Right cardiac atrium (tissue), 5 donors: ENCODE measurements at places on chromosomes 7 and 10.

DNA sequence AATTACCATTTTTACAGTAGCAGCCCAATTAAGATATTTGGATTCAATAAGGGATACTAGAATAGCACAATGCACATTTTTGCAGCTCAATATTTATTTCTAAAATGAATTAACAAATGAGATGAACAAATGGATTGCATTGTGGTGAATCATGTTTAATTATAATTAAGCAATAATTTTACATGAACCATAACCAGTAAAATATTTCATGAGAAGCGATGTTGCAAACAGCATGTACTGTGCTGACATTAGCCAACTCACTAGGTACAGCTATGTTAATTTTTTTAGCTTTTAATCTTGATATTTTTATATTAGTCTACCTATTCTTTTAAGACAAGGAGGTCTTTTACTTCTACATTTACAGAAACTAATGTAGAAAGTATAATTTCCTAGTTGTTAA, 399.1 kb upstream of the AKR1E2 start:
- no peak for DNase-seq

DNA sequence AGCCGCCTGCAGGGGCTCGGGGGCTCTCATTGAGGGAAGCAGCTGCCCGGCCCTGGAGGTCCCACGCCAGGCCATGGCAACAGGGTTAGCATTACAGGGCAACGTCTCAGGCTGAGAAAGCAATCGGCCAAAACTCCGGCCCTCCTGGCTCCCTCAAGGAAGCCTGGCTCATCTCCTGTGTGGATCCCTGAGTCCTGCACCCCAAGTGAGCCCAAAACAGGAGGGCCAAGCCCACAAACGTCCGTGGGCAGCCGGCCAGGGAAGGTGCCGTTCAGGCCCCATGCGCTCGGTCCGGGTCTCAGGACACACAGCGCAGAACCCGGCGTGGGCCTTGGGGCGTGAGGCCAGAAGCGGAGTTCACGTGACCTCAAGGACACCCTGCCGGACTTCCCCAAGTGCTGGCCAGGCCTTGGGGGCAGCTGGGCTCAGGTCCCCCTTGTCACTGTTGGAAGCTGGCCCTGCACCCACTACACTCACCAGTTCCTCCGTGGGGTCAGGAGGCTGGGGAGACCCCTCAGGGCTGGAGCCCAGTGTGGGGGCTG, 8.0 kb upstream of the PWWP2B start:
- peak; percentile 81 for DNase-seq

DNA sequence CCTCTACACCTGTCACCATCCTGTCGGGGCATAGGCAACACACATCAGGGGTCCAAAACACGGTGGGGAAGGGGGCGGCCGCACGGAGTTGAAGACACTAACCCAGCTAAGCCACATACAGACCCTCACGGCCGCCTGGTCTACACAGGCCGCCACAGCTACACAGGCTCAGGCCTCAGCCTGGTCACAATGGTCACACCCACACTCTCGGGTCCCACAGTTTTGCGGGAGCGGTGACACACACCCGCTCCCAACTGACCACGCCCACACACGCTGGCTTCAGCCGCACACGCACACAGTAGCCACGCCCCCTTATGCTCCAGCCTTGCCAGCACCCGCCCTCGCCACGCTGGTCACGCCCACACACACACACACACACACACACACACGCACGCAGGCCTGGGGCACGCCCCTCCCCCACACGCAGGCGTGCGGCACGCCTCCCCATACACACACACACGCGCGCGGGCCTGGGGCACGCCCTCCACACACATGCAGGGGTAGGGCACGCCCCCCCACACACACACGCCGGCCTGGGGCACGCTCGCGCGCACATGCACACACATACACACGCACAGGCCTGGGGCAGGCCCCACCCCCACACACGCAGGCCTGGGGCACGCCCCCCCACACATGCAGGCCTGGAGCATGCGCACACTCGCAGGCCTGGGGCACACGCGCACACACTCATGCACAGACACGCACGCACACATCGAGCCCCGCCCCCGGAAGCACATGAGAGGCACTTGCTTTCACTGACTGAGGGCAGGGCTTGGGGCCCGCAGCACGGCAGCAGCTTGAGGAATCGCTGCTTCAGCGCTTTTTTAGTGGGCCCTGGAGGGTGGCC, 12.3 kb upstream of the OGA start:
- DNase-seq, result peak; percentile 95

DNA sequence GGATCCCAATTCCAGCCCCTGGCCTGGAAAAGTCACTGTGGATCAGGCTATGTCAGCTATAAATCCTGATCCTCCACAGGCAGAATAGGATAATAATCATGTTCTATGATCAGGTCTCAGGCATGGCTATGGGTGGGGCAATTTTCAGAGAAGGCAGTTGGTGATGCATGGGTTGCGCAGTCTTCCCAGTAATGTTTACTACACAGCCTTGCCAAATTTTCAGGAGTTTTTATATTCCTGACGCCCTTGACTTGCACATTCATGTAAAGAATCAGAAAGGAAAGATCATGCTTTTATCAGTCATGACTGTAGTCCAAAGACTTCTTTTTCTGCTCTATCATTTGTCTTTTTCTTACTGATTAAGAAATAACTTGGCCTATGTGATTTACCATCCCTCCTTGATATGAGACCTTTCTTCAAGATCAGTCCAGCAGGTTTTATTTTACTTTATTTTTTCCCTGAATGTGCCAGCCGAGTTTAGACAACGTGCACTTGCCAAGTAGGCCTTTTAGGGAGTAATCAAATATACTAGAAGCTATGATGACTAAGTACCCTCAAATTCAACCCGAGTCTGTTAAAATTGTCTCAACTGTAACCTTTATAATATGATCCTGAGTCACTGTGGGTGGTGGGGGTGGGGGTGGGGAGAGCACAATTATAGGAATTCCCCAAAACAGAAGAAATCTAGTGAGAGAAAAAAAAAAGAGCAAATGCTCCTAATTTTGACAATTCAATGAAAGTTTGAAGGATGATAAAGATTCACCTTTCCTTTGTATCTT, 31.9 kb downstream of the ARL4A start:
- DNase-seq, result no peak

DNA sequence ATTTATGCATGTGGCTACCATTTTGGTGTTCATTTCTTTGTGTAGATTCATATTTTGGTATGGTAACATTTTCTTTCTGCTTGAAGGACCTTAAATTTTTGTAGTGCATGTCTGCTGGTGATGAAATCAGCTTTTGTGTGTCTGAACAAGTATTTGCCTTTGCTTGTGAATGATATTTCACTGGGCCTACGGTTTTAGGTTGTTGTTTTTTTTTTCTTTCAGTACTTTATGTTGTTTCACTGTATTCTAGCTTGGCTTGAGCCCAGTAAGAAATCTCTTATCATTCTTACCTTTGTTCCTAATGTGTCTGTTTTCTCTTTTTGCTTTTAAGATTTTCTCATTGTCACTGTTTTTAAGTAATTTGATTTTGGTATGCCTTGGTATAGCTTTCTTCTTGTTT, 31.9 kb downstream of the SAMD8 start:
- no peak for DNase-seq

GRCh38 chr7:101680406-101681145, 51.5 kb upstream of the MYL10 start:
- peak; percentile 54 for DNase-seq

GRCh38 chr7:66348959-66349358, 143.8 kb downstream of the TPST1 start:
- no peak for DNase-seq

DNA sequence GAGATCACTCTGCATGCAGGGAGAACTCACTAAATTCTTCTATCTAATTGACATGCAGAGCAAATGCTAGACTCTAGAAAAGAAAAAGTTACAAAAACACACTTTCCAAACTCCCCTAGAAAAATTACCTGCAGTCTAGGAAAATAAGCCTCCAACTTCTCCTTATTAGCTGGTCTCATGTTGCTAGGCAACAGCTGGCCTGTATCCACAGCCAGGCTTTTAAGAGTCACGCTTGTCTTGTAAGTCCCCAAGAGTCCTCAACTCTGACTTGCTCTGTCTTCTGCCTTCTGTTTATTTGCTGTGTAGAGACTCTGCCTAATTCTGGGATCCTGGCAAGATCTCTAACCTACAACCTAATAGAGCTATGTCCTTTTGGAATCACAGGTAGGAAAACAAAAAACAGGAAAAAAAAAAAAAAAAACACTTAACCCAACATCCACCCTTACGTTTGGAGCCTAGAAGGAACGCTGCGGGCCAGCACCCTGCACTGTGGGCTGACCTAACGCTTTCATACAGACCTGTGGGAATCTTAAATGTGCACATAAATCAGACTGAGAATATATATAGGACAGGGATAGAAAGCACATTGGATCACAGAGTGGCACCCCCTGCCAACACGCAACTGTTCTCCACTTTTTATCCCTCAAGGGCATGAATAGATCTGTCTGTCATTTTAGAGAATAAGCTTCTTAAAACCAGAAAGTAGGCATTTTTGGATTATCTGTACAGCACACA, 117.0 kb upstream of the PTPRZ1 start:
- peak; percentile 23 for DNase-seq

DNA sequence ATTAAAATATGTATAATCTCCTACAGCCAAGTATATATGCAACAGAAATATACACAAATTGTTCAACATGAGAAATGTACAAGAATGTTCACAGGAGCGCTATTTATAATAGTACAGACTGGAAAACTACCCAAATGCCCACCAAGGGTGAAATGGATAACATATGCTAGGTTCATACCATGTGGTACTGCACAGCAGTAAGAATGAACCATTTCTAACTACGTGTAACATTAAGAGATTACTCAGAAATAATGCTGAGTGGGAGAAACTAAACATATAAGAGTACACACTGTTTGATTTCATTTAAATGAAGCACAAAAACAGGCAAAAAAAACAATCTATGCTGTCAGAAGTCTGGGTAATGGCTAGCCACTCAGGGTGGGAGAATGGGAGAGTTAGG, 45.8 kb downstream of the RNLS start:
- DNase-seq, result no peak

GRCh38 chr10:119412244-119413092, 130.1 kb downstream of the RGS10 start:
- peak; percentile 94 for DNase-seq

GRCh38 chr10:28505359-28505959, 27.5 kb upstream of the WAC start:
- DNase-seq, result no peak

- no peak for DNase-seq
Measured at GRCh38 chr10:36465604-36466379, 659.6 kb upstream of the ANKRD30A start.

- no peak for DNase-seq
Measured at GRCh38 chr7:46682836-46683624, 762.0 kb upstream of the IGFBP3 start.

- DNase-seq, result peak; percentile 56
Measured at GRCh38 chr7:256461-256940, 33.5 kb upstream of the FOXL3 start.

DNA sequence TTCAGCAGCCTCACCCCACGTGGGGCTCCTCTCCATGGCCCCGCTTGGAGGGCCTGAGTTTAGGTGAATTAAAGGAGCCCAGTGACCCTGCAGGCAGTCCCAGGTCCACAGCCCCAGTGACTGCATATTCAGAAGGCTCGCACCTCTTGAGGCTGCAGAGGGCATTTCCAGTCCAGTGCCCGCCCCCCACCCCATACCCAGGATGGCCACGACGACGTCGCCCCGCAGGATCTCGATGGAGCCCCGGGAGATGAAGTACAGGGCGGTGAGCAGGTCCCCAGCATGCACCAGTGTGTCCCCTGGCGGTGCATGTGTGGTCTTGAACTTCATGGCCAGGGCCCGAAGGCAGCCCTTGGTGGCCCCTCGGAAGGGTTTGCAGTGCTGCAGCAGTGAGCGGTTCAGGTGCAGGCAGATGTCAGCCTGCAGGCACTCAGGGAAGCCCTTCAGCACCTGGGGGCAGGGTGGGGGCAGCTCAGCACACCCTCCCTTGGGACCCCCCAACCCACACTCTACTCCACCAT, 28.1 kb downstream of the KCNH2 start:
- no peak for DNase-seq

DNA sequence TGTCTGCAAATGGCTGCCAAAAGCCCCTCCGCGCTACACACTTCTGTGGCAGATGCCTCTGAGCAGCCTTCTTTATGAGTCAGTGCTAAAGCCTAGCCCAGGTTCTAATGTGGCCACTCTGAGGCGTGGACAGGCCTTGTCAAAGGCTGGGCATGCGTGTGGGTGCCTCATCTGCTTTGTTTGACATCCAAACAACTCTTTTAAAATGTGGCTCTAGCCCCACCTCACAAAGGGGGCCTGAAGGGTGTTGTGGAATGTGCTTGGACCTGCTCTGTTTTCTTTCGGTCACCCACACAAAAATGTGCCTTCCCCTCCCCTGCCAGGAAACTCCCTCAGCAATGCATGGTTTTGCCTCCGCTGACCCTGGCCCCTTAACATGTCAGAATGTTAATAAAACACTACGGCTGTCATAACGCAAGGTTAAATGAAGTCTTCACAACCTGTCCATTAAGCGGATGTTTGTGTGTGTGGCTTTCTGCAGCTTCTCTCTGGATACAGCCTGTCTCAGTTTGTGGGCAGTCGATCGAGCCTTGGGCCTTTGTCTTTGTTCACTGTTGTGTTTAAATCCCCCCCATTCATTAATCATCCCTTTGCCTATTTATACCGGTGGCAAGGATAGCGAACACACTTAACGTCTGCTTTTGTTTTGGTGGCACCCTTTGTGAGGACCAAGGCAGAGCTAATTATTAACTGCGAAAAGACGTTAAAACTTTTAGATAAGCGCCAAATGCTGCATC, 718.9 kb downstream of the LRMDA start:
- no peak for DNase-seq

GRCh38 chr7:155773531-155773930, 38.7 kb downstream of the SHH start:
- no peak for DNase-seq

DNA sequence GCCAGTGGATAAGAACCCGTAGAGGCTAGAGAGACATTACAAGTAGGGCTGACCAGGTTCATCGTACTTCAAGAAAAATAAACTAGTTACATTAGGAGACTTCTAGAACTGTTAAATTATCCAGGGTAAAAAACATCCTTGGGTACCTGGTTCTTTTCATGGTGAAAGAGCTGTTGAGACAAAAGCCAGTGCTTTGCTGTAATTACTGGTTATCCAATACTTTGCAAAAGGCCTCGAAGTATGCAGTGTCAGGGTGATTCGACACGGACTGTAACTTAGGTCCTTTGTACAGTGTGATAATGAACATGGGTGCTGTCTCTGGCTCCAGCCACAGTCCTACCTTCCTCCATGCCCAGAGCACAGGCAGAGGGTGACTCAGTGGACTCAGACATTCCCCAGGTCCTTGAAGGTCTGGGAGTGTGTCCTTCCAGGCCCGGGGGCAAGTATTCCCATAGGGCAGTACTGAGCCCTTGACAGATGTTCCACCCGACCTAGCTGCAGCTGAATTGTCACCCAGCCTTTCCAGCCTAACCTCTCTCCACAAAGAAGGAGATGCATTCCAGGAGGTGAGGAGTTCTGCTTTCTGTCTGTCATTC, 123.6 kb upstream of the TMEM72 start:
- no peak for DNase-seq

- peak; percentile 42 for DNase-seq
Measured at GRCh38 chr7:1856888-1857441, 186.9 kb downstream of the ELFN1 start.

- DNase-seq, result no peak
Measured at GRCh38 chr10:16944986-16945385, 127.8 kb upstream of the RSU1 start.

GRCh38 chr7:104175361-104175984, 32.3 kb downstream of the ORC5 start:
- DNase-seq, result no peak
